ENCODE measurements at places on chromosomes 4 and X.

DNA sequence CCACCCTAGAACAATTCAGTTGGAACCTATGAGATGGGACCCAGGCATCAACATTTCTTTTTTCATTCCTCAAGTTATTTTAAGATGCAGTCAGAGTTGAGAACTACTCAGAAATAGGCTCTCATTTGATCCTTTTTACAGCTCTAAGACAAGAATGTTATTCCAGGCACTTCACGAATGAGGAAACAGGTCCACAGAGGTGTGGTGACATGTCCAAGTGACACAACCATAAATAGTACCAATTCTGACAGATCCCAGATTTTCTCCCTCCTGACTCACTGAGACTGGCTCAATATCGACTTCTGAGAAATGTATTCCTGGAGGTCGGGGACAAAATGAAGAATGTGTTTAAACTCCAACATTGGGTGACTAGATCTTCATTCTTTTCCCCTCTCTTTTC, 11.1 kb downstream of the TCEANC start:
- peak; percentile 29 for DNase-seq

DNA sequence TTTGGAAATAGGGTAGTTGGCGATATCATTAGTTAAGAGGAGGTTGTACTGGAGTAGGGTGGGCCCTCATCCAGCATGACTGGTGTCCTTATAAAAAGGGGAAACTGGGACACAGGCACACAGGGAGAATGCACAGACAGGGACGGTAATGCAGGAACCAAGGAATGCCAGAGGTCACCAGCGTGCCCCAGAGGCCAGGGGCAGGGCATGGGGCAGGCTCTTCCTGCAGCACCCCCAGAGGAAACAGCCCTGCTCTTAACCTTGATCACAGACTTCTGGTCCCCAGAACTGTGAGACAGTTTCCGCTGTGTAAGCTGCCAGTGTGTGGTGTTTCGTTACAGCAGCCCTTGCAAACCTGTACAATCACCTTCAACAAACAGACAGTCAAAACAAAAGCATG, 15.9 kb upstream of the STOX2 start:
- DNase-seq: no peak

GRCh38 chr4:38925492-38926413, 58.1 kb downstream of the FAM114A1 start:
- DNase-seq: no peak

- DNase-seq: no peak
Observed at GRCh38 chrX:71814123-71814912, 51.2 kb downstream of the CXorf49B start.

DNA sequence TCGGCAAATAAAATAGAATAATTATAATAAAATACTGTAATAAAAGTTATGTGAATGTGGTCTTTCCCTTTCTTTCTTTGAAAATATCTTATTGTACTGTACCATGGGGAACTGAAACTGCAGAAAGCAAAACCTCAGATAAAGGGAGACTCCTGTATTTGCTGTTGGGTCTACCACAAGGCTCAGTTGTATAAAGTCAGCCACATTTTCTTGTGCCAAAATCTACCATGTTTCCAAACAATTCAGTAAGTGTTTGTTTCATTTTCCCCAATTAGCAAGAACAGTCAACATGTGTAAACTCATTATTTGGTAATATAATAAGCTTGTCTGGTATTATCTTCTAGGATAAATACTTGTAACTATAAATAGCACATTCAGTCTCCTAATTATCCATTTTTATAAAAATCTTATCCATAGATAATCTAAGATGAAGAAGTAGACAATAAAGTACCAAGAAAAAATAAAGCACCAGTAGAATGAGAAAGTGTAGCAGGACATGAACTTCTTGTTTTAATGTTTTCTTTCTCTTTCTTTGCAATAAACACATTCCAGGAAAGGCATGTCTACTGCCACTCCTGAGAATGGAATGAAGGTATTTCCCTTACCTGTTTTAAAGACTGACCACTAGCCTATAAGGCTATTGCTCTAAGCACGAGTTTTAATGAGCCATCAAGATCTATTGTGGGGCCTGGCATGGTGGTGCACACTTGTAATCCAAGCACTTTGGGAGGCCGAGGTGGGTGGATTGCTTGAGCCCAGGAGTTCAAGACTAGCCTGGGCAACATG, 15.0 kb upstream of the OTUD4 start:
- DNase-seq: no peak

DNA sequence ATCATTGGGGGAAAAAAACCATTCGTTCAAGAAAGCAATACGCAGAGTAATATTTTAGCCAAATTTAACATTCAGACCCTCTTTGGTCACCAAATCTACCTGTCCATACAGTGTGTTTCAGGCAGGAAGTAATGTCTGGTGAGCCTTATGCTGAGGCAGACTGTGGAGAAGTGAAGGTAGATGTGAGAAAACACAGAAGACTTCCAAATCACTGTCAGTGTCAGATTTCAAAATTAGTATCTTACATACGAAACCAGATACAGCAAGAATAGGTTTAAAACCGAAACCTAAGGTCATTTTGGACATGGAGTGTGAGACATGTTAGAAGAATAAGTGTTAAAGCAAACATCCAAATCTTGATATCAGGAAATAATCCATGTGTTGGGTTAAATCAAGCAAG, 664.5 kb upstream of the HTR2C start:
- no peak for DNase-seq

DNA sequence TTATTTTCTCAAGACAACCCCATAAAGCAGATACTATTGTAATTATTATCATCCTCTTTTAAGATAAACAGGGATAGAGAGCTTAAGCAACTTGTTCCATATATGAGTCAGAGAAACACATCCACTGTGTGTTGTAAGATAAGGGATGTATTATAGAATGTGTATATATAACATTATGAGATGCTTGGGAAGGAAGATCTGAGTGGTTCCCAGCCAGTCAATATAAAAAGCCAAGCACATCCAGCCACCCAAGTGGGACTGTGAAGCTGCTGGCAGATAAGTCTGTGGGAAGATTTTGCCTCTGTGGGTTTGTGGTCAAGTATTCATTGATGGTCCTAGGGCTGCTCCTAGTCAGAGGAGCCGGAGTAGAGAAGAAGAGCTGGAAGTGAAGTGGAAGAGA, 16.5 kb upstream of the BMPR1B start:
- DNase-seq: no peak

DNA sequence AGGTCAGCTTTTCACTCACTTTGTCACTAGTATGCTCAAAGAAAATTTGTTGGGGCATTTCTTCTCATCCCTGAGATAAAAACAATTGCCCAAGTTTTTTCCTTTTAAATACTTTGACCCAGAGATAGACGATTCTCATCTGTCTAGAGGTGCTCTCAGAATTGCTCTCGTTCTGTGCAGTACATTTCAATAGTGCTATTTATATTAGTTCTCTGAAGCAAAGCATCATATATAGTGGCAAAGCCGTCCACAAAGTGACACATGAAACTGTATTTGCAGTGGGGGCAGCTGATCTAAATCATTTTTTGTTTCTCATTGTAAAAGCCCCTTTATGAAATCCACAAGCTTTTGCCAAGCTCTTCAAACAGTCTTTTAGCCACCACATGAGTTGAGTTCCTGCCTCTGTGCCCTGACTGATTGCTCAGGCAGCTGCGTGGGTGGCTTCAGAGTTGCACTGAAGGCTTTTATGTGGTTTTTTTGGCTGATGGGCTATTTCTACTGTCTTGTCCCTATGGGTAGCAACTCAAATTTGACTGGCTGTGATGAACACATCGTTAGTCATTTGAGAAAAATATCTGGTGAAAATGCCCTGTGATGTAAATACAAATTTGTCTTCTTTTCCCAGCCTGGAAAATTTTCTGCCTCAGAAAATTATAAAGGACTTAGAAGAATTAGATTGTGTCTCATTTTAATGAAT, 119.1 kb upstream of the OTUD4 start:
- DNase-seq: no peak

DNA sequence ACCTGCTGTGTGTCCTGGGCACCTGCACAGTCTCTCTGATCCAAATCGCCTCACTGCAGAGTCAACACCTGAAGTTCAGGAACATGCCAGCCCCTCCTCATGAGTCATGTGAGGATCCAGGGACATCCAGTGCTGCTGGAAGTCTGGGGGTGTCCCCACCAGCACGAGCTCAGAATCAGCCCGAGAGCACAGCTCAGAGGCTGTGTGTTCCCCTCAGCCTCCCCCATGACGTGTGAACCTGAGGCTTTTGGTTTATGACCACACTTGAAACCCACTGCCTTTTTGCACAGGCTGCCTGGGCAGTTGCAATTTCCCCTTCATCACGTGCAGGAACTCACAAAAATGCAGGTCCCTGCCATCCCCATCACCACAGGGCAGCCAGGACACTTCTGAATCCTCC, 47.1 kb downstream of the PPP2R2C start:
- DNase-seq: no peak

GRCh38 chr4:81460191-81460701, 11.5 kb downstream of the RASGEF1B start:
- DNase-seq: no peak

DNA sequence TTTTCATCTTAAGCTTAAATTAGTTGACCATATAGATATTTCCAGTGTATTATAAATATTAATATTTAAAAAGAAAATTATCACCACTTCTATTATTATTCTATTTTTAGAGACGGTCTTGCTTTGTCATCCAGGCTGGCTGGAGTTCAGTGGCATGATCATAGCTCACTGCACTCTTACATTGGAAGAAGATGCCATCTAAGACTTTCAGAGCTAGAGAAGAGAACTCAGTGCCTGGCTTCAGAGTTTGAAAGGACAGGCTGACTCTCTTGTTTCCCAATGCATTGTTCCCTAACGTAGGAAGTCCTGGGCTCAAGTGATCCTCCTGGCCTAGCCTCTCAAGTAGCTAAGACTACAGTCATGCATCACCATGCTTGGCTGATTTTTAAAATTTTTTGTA, 75.9 kb downstream of the FIP1L1 start:
- DNase-seq: no peak

- peak; percentile 66 for DNase-seq
Observed at GRCh38 chrX:2498781-2499302, 1.9 kb downstream of the DHRSX start.

DNA sequence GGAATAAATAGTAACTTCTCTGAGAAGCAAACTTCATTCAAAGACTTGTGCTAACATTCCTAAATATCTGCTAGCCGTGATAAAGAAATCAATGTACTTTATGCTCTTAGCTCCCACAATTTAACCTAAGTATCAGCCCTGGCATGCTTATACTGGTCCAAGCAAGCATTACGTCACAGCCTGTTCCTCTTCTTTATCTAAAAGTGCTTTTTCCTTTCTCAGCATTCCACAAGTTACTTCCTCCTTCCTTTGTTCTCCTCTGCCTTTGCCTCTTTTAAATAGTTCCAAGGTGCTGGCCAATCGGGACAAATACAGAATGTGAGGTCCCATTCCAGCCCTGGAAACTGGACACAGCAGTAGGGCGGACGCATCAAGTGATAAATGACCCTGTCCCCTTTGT, 249.6 kb downstream of the DHRSX start:
- no peak for DNase-seq

DNA sequence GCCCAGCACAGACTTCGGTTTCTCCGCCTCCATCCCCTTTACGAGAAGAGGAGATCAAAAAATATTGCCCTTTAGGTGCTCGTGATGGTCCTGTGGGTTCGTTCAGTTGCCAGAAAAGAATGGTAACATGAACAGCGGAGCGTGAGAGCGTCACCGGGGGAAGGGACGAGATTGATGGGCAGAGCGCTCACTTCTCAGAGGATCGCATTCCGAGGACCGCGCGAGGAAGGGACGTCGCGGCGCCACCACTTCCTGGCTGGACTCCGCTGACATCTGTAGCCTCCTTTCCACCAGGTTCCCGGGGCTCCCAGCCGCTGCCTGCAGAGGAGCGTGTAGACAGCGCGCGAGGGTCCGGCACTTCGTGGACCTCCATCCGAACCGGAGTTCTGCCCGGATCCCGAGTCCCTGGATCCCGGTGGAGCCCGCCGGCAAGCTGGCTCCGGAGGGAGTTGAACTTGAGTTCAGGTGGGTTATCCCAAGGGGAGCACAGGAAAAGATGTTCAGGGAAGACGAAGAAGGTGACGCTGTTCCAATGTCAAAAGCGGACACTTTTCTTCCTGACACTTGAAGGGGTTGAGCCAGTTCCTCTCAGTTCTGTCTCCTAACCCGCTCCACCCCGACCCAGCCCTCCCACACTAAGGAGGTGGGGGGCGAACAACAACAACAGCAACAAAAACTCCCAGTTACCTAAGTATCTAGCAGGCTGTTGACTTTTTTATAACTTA, 484 bp downstream of the GALNTL6 start:
- DNase-seq: no peak

DNA sequence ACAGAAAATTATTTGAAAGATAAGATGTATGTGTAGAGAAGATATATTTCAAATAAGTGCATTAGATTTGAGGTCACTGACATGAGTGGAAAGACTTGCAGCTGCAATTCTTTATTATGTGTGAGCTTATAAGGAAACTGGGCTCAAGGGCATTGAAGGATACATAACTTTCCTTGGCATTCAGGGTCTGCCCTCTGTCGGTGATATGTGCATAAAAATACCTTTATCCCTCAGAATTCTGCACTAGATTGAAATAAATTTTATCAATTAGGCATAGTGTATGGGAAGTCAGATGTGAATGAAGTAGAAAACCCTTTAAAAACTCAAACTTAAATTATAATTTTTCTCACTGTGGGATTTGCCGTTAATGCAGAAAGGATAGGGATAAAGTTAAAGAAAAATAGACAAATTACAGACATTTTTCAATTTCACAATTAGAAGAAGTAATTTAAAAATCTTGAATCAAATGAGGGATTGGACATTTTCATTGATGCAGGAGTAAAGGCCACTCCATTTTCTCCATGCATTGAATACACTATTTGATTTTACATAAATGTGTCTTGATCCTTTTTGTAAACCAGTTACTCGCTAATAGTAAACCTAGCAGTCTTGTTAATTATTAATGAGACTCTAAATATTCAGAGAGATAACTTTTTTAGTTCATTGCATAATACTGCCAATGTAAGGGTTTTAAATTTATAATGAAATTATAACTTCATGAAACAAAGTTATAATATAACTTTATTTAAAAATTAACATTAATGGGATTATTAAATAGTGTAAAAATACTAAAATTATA, 21.0 kb upstream of the ETNPPL start:
- no peak for DNase-seq

GRCh38 chrX:111133389-111133788, 37.4 kb downstream of the PAK3 start:
- DNase-seq: no peak

DNA sequence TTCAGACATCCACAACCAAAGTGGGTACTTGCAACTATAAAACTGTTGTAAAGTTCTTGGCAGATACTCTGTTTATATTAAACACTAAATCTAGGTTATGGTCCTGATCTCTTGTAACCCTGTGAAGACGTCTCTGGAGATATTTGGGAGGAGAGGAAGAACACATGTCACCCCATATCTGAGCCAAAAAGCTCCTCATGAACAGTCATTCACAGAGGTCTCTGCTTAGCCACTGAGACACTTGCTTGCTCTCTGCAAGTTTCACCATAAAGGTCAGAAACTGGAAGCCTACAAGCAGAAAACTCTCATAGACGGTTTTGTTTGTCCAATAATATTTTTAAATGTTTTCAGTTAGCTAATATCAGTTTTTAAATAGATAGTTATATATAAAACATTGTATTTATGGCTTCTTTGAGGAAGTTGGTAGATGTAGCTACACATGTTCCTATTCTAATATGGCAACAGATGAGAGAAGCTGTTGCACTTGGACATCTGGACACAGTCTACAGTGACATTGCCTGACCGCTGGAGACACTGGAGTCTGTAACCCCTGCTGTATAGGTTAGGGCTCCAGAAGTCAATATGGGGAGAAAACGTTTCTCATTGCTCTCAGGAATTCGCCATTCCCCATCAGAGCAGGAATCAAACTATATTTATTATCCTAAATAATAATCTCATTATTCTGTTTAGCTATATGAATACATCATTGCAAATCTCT, 73.6 kb downstream of the C4orf46 start:
- no peak for DNase-seq
